ENCODE measurements at places on chromosomes 4 and X. TPM values are rescaled to one million over a fixed set of nuclear protein-coding genes. Genes with fewer than 3 reads are reported as not detected.

NLRP2B gene
- not detected for total RNA-seq

CXCL8 gene
- not detected for total RNA-seq

- H3K4me1 ChIP-seq = no peaks in the 10 kb centered on the region
- no peaks in the 10 kb centered on the region for H3K36me3 ChIP-seq
- H3K27me3 ChIP-seq = peaks cover 4% of the 10 kb centered on the region
- no peak for DNase-seq
Measured at GRCh38 chr4:111945014-111945413, 200.2 kb upstream of the FAM241A start.

PPP4R3C gene
- not detected for total RNA-seq

DNA sequence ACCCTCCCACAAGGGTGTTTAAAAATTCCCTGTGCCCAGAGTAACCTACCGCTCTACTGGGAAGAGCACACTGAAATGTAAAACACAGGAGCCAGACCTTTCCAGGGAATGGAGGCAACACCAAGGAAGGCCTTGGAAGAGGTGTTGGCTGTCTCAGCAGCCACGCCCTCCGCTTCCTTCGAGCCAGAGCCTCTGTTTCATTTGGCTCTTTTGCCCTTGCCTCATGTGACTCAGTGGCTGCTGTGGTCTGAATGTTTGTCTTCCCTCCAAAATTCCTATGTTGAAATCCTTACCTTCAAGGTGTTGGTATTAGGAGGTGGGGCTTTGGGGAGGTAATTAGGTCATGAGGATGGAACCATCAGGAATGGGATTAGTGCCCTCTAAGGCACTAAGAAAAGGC, 11.3 kb downstream of the SCD5 start:
- no peaks in the 10 kb centered on the region for H3K4me1 ChIP-seq
- no peak overlapping the region for H3K4me3 ChIP-seq
- H3K27ac ChIP-seq = no peak overlapping the region
- DNase-seq = no peak

GNPDA2 gene
- 12.5 TPM for total RNA-seq

- no peaks in the 10 kb centered on the region for H3K4me1 ChIP-seq
- no peak overlapping the region for H3K4me3 ChIP-seq
- no peaks in the 10 kb centered on the region for H3K36me3 ChIP-seq
- DNase-seq = no peak
- H3K27me3 ChIP-seq = no peaks in the 10 kb centered on the region
Measured at GRCh38 chrX:110504947-110505346, 146.3 kb downstream of the RTL9 start.

DNA sequence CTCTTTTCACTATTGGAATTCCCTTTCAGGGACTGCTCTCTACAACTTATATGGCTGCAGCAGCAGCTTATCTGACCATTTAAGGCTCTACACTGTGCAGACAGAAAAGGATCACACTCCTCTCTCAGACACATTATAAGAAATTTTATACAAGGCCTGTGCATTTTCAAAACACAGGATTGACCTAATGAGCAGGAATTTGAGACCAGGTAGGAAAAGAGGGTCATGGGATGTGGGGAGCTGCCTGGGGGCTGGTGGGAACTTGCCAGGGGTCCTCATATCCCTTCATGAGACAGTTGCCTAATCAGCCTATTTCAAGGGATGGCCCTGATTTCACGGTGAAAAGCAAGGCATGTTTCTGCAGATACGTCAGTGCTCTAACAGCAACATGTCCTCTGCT, 77.1 kb downstream of the SORBS2 start:
- no peak overlapping the region for H3K4me3 ChIP-seq
- H3K27me3 ChIP-seq = no peaks in the 10 kb centered on the region
- H3K36me3 ChIP-seq = no peaks in the 10 kb centered on the region

- no peak overlapping the region for H3K4me3 ChIP-seq
- no peak overlapping the region for H3K27ac ChIP-seq
- H3K4me1 ChIP-seq = peaks cover 20% of the 10 kb centered on the region
- DNase-seq = no peak
Measured at GRCh38 chr4:38023347-38024205, 63.4 kb downstream of the PTTG2 start.

DOK7 gene
- total RNA-seq = not detected

DNA sequence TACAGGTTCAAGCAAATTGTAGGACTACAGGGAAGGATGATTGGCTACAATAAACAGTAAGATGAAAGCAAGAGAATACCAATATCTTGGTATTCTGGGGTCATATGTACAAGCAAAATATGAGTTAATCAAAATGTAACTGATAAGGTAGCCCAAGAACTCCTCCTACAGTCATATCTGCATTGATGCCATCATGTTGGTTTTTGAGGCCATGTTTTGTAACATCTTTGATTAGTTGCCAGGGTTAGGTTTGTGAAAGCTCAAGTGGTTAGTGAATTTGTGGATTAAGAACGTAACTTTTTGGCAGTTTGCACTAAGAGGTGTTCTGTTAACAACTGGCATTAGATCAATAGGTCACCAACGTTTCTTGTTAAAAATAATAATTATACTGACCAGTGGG, 59.6 kb downstream of the USP9X start:
- no peak for DNase-seq
- no peak overlapping the region for H3K4me3 ChIP-seq
- H3K4me1 ChIP-seq = peaks cover 7% of the 10 kb centered on the region
- H3K27ac ChIP-seq = no peak overlapping the region

GRCh38 chr4:48668254-48669017, 111.6 kb downstream of the FRYL start:
- no peak overlapping the region for H3K4me3 ChIP-seq
- no peaks in the 10 kb centered on the region for H3K27me3 ChIP-seq
- H3K4me1 ChIP-seq = peaks cover 15% of the 10 kb centered on the region
- peaks cover 22% of the 10 kb centered on the region for H3K36me3 ChIP-seq

PDLIM3 gene
- not detected for total RNA-seq

GRCh38 chrX:4708970-4709760, 995.7 kb upstream of the PRKX start:
- H3K27ac ChIP-seq = no peak overlapping the region
- H3K36me3 ChIP-seq = no peaks in the 10 kb centered on the region
- no peak for DNase-seq
- H3K4me1 ChIP-seq = no peaks in the 10 kb centered on the region

GRCh38 chr4:40524366-40525041, 105.2 kb downstream of the RBM47 start:
- no peaks in the 10 kb centered on the region for H3K27me3 ChIP-seq
- no peaks in the 10 kb centered on the region for H3K36me3 ChIP-seq
- no peaks in the 10 kb centered on the region for H3K4me1 ChIP-seq
- H3K4me3 ChIP-seq = no peak overlapping the region

- no peak overlapping the region for H3K27ac ChIP-seq
- no peaks in the 10 kb centered on the region for H3K27me3 ChIP-seq
- H3K36me3 ChIP-seq = no peaks in the 10 kb centered on the region
- no peak overlapping the region for H3K4me3 ChIP-seq
Measured at GRCh38 chr4:163598489-163598888, 104.0 kb downstream of the TMA16 start.

TSPAN6 gene
- not detected for total RNA-seq

DNA sequence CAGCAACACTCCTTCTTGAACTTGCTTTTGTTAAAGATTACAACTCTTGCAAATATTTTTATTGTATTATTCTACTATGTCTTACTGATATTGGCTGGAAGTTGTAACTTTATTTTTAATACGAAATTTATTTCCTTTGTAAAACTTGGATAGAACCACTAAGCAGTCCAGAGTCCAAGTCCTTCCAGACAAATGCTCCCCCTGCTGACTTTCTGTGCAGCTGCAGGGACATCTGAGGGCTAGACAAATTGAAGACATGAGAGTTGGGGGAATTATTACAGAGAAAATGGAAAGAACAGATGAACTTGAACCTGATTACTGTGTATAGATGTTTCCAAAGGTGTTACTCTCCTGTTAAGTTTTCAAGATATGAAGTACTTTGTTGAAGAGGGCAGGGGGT, 238.8 kb downstream of the GRIA3 start:
- no peaks in the 10 kb centered on the region for H3K27me3 ChIP-seq
- H3K27ac ChIP-seq = no peak overlapping the region
- no peaks in the 10 kb centered on the region for H3K36me3 ChIP-seq

DNA sequence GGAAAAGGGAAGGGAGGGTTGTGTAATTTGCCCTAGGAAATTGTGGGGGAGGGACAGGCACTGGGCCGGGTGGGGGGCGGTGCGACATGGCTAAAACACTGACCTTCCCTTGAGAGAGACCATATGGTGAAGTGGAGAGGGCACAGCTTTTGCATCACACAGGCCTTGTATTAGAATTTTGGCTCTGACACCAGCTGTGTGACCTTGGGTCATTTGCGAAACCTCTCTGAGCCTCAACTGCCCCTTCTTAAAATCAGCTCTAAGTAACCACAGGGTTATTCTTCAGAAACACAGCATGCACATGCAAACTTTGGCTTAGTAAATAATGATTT, 25.8 kb downstream of the PDGFRA start:
- no peaks in the 10 kb centered on the region for H3K4me1 ChIP-seq
- DNase-seq = no peak
- no peak overlapping the region for H3K4me3 ChIP-seq
- H3K27ac ChIP-seq = no peak overlapping the region

- no peaks in the 10 kb centered on the region for H3K27me3 ChIP-seq
- H3K4me1 ChIP-seq = peaks cover 22% of the 10 kb centered on the region
- DNase-seq = no peak
- no peak overlapping the region for H3K4me3 ChIP-seq
Measured at GRCh38 chr4:1239950-1240307, 9.0 kb downstream of the CTBP1 start.

- H3K36me3 ChIP-seq = no peaks in the 10 kb centered on the region
- no peak overlapping the region for H3K4me3 ChIP-seq
- DNase-seq = no peak
- no peaks in the 10 kb centered on the region for H3K4me1 ChIP-seq
- H3K27ac ChIP-seq = no peak overlapping the region
Measured at GRCh38 chr4:99696801-99697200, 39.2 kb upstream of the C4orf54 start.

DNA sequence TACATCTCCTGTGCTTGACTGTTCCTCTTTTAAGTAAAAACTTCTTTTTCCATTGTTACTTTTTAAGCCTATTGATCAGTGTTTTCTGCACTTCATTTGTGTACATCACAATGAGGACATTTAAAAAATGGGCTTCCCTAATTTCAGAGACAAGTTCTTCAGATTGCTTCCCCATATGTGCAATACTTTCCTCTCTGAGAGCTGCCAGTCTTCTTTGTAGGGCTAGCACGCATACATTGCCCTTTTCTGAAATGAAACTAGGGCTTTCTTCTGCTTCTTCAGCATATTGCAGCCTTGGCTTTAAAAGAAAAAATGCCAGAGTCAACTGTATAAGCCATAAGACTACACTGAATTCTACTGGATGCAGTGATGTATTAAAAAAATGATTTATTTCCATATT, 37.8 kb downstream of the FAT4 start:
- DNase-seq = no peak
- H3K27me3 ChIP-seq = no peaks in the 10 kb centered on the region
- H3K4me1 ChIP-seq = no peaks in the 10 kb centered on the region
- no peak overlapping the region for H3K4me3 ChIP-seq
- H3K27ac ChIP-seq = no peak overlapping the region
- H3K36me3 ChIP-seq = no peaks in the 10 kb centered on the region

GRCh38 chr4:25494166-25494565, 117.1 kb downstream of the ANAPC4 start:
- H3K27me3 ChIP-seq = no peaks in the 10 kb centered on the region
- no peaks in the 10 kb centered on the region for H3K36me3 ChIP-seq
- no peak for DNase-seq
- H3K4me1 ChIP-seq = no peaks in the 10 kb centered on the region
- H3K27ac ChIP-seq = no peak overlapping the region

FAM47A gene
- total RNA-seq = not detected

TREX2 gene
- total RNA-seq = 3.8 TPM

PIR gene
- 0.91 TPM for total RNA-seq

CENPE gene
- 71.0 TPM for total RNA-seq

DNA sequence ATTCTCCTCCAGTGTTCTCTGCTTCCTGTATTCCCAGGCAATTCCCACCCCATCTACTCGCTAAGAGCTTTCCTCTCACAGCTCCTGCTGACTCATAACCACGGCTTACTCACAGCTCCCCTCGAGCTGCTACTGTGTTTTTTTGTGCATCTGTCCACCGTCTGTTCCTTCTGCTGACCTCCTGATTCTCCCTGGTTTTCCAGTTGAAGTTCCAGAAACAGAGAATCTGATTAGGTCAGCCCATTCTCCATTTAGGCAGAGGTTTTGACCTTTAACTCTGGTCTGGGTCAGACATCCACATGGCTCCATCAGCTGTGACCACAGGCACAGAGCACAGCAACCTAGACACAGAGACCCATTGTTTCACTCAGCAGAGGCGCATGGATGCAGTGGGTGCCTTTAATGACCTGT, 5.5 kb upstream of the SMIM20 start:
- no peak overlapping the region for H3K27ac ChIP-seq
- peaks cover 4% of the 10 kb centered on the region for H3K4me1 ChIP-seq
- no peak overlapping the region for H3K4me3 ChIP-seq
- H3K27me3 ChIP-seq = no peaks in the 10 kb centered on the region
- DNase-seq = no peak
- no peaks in the 10 kb centered on the region for H3K36me3 ChIP-seq

DNA sequence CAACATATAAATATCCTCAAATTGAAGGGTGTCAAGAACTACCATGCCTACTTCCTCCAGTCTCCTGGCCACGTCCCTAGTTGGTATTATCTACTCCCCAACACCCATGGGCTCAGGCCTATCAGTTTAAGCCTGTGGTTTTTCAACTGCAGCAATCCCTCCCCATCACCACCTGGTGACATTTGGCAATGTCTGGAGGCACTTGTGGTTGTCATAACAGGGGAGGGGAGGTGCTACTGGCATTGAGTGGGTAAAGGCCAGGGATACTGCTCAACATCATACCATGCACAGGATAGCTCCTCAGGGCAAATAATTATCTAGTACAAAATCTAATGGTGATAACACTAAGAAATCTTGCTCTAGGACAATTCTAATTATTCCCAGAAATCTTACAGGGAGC, 95.3 kb downstream of the COMMD8 start:
- no peaks in the 10 kb centered on the region for H3K4me1 ChIP-seq
- no peak for DNase-seq
- H3K36me3 ChIP-seq = no peaks in the 10 kb centered on the region
- peaks cover 7% of the 10 kb centered on the region for H3K27me3 ChIP-seq

MAGEA6 gene
- total RNA-seq = not detected

ABCG2 gene
- total RNA-seq = 0.61 TPM

P2RY8 gene
- 62.9 TPM for total RNA-seq

IL9R gene
- total RNA-seq = 68.1 TPM

TMEM31 gene
- not detected for total RNA-seq

DNA sequence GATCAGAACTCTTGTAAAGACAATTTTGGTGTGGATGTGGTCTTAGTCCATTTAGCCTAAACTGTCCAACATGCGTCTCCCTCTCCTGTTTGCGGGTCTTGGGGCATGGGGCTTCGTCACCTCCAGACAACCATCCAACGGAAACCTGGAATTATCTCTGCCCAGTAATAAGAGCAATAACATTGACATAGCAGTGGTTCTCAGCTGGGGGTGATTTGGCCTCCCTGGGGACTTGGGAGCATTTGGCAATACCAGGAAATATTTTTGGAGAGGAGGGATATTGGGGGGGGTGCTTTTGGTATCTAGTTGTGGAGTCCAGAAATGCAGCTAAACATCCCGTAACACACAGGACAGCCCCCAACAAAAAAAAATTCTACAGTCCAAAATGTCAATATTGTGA, 47.2 kb downstream of the SEL1L3 start:
- H3K27me3 ChIP-seq = no peaks in the 10 kb centered on the region
- peaks cover 57% of the 10 kb centered on the region for H3K36me3 ChIP-seq
- no peak overlapping the region for H3K27ac ChIP-seq
- no peak for DNase-seq
- no peak overlapping the region for H3K4me3 ChIP-seq

GRCh38 chr4:2270341-2271165, 8.6 kb upstream of the MXD4 start:
- H3K27me3 ChIP-seq = no peaks in the 10 kb centered on the region
- no peaks in the 10 kb centered on the region for H3K36me3 ChIP-seq
- no peak overlapping the region for H3K4me3 ChIP-seq
- no peaks in the 10 kb centered on the region for H3K4me1 ChIP-seq

IDS gene
- total RNA-seq = 47.2 TPM

KIF4A gene
- 44.3 TPM for total RNA-seq
